ENCODE measurements at places on chromosomes 2 and 18. TPM values are rescaled to one million over a fixed set of nuclear protein-coding genes. Genes with fewer than 3 reads are reported as not detected.

POTEJ gene
- polyA plus RNA-seq, result not detected

VWA3B gene
- not detected for polyA plus RNA-seq

GRCh38 chr2:214203744-214204289 is 207.0 kb upstream of the VWC2L start:
- no peak for DNase-seq

- no peak for DNase-seq
These were observed 3.8 kb downstream of the GBX2 start for GRCh38 chr2:236164201-236164924.

RTP5 gene
- polyA plus RNA-seq, result not detected

DNA sequence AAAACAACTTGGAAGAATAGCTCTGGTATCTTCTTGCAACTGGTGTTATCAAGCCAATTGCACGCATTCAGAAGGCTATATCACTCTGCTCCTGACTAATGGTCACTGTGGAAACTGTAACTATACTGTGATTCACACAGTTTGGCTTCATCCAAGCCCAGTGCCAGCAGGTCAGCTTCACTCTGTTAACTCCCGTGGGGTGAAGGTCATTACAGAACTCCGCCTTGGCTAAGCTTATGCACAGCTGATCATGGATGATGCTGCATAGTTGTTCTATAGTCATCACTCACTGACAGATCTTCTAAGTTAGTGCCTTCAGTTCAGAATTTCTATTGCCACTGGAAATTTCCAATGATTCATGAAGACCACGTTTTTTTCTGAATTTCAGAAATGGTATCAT is 497.2 kb upstream of the NETO1 start:
- no peak for DNase-seq

Data from hepatocyte (in vitro differentiated cells).